MCF 10A (cell line): ENCODE measurements at places on chromosomes 5 and 9. TPM values are rescaled to one million over a fixed set of nuclear protein-coding genes. Genes with fewer than 3 reads are reported as not detected.

GRCh38 chr9:72351538-72352453 is 13.2 kb downstream of the ZFAND5 start:
- peak; percentile 43 for DNase-seq

DNA sequence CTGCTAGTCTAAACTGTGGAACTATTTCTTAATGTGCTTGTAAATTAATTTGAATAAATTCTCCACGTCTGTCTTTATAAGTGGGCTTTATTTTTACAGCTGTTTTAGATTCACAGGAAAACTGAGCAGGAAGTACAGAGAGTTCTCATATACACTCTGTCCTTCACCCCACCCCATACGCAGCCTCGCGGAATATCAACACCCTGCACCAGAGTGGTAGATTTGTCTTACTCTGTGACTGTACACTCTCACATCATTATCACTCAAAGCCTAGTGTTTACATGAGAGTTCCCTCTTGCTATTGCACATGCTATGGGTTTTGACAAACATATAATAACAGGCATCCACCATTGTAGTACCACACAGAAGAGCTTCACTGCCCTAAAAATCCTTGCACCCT is 179.7 kb upstream of the DAB2 start:
- DNase-seq, result no peak

DNA sequence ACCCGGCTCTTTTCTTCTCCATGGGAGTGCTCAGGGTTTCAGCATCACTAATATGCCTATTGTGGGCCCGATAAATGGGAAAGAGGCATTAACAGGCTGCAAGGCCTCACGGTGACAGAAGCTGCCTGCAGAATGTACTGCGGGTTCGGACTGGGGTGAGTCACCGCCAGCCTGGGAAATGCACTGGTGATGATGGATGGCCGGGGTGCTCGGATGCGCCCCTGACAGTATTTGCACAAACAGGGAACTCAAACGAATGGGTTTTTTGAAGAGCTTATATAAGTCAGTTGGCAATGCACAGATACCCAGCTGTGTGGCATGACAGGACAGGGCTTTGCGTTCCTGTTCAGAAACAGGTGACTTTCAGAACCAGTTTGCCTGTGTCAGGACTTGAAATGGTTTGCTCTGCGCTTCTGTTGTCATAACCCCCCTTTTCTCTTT is 42.0 kb upstream of the PITX1 start:
- DNase-seq, result no peak

GRCh38 chr5:56323505-56323904 is 90.4 kb upstream of the ANKRD55 start:
- DNase-seq, result peak; percentile 81

GRCh38 chr9:130741831-130742449 is 48.4 kb downstream of the EXOSC2 start:
- peak; percentile 26 for DNase-seq

Gene SPINK13
- not detected in 2 replicates for total RNA-seq
